ENCODE measurements at places on chromosomes 12 and 14.

DNA sequence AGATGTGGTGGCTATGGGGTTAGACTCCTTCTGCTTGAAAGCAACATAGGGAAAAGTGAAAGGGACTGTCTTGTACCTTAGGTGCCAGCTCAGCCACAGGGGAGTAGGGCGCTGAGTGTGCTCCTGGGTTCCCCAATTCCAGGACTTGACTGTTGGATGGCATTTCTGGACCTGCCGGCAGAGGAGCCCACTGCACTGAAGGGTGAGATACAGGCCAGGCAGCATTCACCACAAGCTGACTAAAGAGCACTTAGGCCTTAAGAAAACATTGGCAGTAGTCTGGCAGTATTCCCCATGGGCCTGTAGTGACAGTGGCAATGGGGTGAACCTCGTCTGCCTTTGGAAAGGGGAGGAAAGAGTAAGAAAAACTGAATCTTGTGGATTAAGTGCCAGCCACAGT is 67.1 kb upstream of the TMTC2 start:
- no peaks in the 10 kb centered on the region for H3K36me3 ChIP-seq
- no peak overlapping the region for H3K4me3 ChIP-seq
- no peak for DNase-seq
- H3K27me3 ChIP-seq, result no peaks in the 10 kb centered on the region
- H3K4me1 ChIP-seq, result no peaks in the 10 kb centered on the region
- no peak overlapping the region for H3K27ac ChIP-seq

GRCh38 chr14:68797121-68797670 is 4.3 kb upstream of the ZFP36L1 start:
- peak overlapping the region; percentile 99 for H3K27ac ChIP-seq
- H3K36me3 ChIP-seq, result peaks cover 7% of the 10 kb centered on the region

GRCh38 chr14:90576981-90577660 is 180.3 kb downstream of the CALM1 start:
- no peak for DNase-seq
- H3K4me3 ChIP-seq, result no peak overlapping the region
- H3K36me3 ChIP-seq, result no peaks in the 10 kb centered on the region
- H3K4me1 ChIP-seq, result no peaks in the 10 kb centered on the region
- no peaks in the 10 kb centered on the region for H3K27me3 ChIP-seq
- no peak overlapping the region for H3K27ac ChIP-seq

DNA sequence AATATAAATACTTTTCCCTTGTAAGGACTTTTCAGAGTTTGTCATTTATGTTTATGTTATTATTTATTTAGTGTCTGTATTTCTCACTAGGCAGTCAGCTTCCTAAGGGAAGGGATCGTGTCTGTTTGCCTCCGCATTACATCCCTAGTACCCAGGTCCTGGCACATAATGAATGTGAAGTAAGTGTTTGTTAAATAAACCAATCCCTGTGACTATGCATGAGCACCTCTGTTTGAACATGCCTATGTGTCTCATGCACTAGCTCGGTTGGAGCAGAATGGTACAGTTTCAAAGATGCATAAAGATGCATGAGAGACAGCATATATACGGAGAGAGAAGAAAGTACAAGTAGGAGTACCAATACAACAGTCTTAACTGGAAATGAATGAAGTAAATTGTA is 99.3 kb downstream of the KIF21A start:
- DNase-seq, result no peak
- H3K4me1 ChIP-seq, result no peaks in the 10 kb centered on the region
- H3K27me3 ChIP-seq, result no peaks in the 10 kb centered on the region
- peaks cover 7% of the 10 kb centered on the region for H3K36me3 ChIP-seq
- no peak overlapping the region for H3K4me3 ChIP-seq
